ENCODE measurements at places on chromosomes 12 and 14.

DNA sequence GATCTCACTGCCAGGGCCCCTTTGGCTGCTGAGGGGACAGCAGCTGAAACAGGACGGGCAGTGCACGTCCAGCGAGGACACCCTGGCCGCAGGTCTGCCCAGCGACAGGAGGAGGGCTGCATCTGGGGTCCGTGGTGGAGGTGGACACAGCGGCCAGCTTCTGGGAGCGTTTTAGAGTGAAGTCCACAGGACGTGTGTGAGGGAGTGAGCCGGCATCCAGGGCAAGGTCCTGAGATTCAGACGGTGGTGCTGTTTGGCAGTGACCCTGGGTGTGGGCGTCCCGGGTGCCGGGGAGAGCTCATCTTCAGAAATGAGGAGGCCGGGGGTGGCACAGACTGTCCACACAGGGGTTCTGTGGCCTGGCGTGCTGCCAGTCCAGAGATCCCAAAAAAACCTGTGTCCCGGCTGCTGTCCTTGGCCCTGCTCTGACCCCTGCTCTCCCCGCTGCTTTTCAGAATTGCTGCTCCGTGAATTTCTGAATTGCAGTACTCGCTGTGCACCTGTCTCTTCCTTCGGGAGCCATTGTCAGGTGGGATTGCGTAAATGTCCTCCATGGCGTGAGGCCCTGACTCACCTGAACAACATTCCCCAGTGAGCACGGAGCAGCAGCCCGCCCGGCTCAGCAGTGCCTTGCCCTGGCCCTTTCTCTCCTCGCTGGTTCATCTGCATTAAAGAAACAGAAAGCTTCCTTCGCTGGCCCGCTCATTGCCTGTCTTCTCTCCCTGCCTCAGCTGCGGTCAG, 183.5 kb upstream of the C14orf180 start:
- DNase-seq = no peak

DNA sequence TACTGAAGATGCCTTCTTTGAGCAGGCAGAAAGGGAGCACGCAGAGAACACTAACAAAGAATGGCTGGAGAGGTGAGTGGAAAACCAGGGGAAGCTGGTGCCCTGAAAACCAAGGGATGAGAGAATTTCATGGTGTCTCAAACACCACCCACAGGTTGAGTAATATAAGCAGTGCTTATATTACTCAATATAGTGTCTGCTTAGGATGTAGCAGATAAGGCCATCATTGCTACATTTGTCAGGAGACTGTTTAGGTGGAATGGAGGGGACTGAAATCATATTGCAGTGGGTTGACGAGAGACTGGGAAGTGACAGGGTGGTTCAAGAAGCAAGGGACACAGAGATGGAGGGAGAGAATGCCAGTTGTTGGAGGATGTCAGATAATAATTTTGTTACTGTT, 20.6 kb downstream of the PKP2 start:
- DNase-seq = no peak

GRCh38 chr12:133181238-133181959, at the start of gene ZNF268:
ZNF268 (plus strand) TSS chr12:133181495; CDS start chr12:133181998, 503 bp downstream.
- DNase-seq = peak; percentile 36

DNA sequence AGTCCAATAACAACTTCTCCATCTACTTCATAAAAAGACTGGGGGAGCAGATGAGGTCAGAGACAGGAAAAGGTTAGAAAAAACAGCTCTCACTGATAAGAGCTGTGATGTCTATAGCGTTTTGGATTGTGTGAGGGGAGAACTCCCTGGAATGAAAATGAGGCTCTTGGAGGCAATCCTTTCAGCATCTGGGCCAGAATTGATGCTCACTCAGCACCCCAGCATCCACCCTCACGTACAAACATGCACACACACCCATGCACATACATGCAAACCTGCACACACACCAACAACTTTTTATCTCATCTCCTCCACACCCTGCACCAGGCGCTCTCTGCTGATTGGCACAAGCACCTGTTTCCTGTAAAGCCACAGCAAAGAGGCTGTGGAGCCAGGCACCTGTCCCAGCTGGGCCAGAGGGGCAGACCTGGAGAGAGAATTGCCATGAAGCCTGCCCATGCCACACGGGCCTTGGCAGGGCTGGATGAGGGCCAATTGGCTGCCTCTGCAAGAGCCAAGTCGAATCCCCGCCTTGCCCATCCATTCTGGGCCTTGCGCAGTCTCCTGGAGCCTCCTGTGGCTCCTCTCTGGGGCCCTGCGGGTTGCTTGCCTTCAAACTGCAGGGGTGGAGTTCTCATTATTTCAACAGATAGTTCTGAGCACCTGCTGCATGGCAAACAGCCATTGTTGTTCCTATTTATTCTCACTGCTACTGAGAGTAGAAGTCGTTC, 53.1 kb downstream of the SYNE3 start:
- no peak for DNase-seq

DNA sequence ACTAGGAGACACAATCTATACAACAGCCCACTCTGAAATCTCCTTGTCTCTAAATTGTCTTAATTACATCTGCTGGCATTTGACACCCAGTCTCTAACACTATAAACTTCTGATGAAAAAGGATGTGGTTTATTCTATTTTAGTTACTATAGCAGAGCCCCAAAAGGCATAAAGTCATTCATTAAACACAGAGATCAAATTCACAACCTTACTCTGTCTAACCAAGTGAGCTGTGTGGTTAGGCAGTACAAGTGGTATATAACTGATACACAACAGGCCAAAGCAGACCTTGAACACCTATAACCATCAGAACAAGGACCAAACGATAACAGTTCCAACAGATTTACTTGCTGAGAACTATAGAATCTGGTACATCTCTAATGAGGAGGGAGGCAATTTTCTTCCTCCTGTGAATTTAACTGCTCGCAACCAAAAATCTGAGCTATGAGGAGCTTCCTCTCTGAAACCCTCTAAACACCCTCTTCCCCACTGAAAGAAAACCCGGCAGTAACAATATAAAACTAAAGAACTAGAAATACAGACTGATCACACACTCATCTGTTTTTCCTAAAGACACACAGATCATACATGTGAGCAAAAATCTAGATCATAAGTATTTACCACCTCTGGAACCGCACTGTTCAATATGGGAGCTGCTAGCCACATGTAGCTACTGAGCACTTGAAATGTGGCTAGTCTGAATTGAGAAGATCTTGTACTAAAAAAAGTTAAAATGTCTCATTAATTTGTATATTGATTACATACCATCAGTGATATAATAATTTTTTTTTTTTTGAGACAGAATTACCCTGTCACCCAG, 17.7 kb downstream of the SPPL3 start:
- DNase-seq = no peak
